ENCODE measurements at places on chromosomes 7 and 10. TPM values are rescaled to one million over a fixed set of nuclear protein-coding genes. Genes with fewer than 3 reads are reported as not detected.

The MYPN gene
- total RNA-seq, result not detected

The NYAP1 gene
- 0.13 TPM for total RNA-seq

The RBP3 gene
- total RNA-seq, result not detected

The OPN4 gene
- not detected for total RNA-seq

The NME8 gene
- not detected for total RNA-seq

The KCNMA1 gene
- total RNA-seq, result 0.38 TPM

The RGR gene
- total RNA-seq, result not detected
